ENCODE measurements at places on chromosomes 7 and 10.
A peak's percentile ranks its signal among the peaks of the same experiment; 100 is the strongest.

GRCh38 chr7:31788445-31788844 is 101.4 kb downstream of the PPP1R17 start:
- DNase-seq, result no peak

DNA sequence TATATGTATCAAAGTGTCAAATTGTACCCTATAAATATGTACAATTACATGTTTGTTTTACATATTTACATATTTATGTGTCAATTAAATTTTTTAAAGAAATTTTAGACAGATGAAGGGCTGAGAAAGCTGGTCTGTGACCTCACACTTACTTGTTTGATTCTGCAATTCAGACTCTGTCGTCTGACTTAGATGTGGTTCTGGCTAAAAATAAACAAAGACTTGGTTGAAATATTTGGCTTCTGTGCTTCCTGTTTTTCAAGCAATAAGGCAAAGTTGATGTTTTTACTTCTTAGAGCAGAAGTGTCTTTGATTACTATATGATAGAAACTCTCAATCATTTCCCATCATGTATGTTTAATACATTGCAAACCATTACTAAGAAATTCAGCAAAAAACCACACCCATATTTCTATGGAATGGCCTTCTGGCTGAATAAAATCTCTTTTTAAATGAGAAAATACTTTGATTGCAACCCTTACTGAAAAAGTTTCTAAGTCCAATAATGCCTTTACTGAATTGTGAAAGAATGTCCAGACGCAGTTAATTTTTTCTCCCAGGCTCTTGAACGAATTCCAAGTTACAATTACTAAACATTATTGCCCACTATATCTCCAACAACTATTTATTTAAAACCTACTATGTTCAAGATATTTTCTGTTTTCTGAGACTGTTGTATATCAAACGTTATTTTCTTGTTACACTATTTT is 59.5 kb upstream of the PRKG1 start:
- peak; percentile 51 for DNase-seq

DNA sequence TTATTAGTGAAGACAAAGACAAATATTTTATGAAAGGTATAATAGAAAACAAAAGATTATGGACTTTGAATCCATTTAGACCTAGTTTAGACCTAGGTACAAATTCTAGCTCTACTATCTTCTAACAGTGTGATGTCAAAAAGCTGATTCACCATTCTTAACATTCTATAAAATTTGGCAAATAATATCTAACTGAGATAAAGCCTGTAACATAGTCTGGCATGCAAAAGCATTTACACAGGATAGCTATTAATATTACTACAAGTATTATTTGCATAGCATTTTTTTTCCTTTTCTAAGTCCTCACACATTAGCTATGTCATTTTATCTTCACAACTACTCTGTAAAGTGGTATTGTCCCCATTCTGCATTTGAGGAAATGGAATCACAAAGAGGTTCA is 179.6 kb upstream of the LRRTM3 start:
- DNase-seq, result no peak

DNA sequence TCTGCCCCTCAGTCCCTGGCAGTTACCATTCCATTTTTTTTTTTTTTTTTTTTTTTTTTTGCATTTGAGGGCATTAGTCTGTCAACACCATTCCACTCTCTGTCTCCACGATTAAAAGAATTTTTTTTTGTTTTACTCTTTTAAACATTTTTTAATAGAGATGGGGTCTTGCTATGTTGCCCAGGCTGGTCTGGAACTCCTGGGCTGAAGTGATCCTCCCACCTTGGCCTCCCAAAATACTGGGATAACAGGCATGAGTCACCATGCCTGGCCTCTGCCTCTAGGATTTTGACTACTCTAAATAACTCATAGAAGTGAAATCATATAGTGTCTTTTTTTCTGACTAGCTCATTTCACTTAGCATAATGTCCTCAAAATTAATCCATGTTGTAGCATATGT is 16.5 kb upstream of the CLDN3 start:
- DNase-seq, result no peak

- no peak for DNase-seq
Observed at GRCh38 chr7:152522571-152523067, 86.8 kb upstream of the KMT2C start.

DNA sequence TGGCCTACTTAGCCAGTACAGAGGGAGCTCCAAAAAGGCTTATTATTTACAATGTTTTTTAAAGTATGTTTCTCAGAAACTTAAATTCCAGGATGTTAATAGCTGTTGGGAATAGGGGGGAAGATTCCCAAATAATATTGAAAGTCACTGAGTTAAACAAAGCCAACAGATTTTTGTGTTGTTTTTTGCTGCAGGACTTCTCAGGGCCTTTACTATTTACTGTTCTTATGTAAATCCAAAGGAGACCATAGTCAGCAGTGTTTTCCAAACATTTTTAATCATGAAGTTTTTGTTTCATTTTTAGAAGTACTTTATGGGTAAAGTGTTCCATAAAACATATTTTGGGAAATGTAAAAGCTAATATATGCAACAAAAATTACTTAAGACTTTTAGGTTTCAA is 100.4 kb upstream of the GSDME start:
- no peak for DNase-seq

DNA sequence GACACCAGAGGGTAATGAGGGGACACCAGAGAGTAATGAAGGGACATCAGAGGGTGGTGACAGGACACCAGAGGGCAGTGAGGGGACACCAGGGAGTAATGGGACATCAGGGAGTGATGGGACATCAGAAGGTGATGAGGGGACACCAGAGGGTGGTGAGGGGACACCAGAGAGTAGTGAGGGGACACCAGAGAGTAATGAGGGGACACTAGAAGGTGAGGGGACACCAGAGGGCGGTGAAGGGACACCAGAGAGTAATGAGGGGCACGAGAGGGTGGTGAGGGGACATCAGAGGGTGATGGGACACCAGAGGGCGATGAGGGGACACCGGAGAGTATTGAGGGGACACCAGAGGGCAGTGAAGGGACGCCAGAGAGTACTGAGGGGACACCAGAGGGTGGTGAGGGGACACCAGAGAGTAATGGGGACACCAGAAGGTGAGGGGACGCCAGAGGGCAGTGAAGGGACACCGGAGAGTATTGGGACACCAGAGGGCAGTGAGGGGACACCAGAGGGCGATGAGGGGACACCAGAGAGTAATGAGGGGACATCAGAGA is 10.6 kb downstream of the NACAD start:
- DNase-seq, result no peak

GRCh38 chr7:107034553-107034952 is 10.0 kb upstream of the PRKAR2B start:
- DNase-seq, result no peak

DNA sequence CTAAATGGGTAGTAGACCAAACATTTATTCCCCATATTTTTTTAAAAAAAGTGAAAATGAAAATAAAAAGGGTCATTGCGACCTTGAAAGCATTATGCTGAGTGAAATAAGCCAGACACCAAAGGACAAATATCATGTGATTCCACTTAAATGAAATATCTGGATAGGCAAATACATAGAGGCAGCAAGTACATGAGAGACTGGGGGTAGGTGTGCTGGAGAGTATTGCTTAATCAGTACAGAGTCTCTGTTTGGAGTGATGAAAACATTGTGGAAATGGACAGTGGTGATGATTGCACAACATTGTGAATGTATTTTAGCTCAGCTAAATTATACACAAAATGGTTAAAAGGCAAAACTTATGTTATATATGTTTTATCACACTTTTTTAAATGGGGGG is 169.4 kb downstream of the AKR1D1 start:
- DNase-seq, result no peak

DNA sequence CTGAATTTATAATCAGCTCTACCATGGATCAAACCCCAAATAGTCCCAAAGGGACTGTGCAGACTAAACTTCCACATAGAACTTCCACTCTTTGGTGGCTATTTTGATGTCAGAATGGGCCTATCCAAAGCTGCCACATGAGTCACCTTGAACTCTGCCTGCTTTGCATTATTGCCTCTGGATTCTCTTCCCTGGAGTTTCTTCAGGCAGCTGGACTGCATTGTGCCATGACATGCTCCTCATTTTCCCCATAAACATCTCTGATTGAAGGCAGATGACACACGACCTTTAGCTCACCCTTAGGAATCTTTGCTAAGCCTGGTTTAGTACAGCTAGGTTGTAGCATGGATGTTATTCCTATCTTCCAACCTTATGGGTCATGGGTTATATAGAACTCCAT is 251.7 kb downstream of the FZD1 start:
- DNase-seq, result no peak

DNA sequence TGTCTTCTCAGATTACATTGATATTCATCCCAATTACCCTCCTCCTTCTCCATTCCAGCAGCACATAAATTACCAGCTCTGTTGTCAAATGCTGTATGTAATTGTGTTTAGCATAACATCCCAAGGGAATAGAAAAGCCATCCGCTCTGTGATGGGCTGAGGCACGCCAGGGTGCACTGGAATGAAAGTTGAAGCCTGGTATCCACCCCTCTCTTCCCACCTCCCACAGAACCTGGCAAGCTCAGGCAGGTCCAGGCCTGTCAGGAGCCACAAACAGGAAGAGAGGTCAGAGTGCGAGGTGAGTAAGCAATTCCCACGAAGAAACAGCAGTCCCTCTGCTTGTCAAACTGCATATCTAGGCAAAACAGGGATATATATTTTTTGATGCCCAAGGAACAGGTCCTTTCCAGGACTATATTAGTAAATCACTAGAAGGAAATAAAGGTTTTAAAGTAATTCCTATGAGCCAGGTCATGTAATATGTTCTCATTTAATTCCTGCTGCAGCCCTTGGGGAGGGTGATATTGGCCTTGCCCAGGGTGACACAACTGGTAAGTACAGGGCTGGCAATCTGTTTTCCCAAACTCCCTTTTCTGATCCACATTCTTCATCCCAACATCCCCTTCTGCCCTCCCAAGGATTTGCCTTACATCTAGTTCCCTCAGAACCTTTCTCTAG is 155.6 kb upstream of the GHITM start:
- peak; percentile 72 for DNase-seq

- DNase-seq, result no peak
Observed at GRCh38 chr7:91348711-91349110, 84.5 kb downstream of the FZD1 start.

DNA sequence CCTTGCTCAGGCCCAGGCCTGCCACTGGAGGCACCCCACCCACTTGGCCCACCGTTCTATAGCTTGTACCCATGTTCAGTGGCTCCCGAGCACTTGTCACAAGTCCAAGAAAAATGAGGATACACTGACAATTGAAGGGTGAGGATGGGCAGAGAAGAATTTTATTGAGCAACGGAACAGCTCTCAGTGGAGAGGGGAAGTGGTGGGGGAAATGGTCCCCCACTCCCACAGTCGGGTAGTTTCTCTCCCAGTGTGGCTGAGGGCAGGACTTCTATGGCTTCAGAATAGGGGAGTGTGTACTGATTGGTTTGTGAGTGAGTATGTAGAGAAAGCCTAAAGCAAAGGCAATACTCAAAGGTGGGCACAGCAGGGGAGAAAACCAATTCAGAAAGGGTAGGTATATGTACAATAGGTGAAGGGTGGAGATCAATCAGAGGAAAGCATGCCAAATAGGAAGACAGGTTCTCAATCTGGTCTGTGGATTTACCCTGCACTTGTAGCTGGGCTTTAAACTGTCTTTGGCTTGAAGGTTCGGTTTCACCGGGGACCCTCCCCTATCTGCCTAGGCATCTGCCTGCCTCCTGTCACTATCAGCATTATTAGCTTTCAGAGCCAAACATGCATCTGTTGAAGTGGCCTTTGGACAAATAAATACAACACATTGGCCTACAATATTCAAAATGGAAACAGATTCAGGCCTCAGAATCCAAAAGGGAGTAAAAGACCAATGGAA is 8.9 kb upstream of the TSPAN13 start:
- no peak for DNase-seq

- DNase-seq, result no peak
Observed at GRCh38 chr10:48714088-48714487, 29.4 kb downstream of the WDFY4 start.

DNA sequence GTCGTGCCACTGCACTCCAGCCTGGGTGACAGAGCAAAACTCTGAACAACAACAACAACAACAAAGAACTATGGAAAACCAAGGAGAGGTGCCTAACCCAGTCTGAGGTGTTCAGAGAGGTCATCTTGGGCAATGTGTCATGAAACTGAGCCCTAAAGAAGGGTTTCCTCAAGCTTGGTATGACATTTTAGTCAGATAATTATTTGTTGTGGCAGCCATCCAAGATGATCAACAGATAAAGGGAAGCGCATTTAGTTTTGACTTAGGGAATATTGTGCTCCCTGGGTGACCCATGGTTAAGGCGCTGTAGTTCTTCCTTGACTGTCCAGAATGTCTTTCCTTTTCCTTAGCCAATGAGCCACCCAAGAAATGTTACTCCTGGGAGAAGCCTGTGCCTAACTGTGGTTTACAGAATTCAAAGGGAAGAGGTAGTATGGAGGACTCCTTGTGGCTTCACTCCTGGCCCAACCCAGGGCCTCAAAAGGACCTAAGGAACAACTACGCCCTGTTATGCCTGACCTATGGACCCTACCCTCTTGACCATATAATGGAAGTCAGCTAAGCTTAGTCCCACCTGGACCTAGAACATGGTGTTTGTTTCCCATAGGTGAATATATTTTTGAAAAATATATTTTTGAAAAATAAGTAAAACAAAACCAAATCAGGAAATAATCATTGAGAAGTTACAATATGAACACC is 42.4 kb downstream of the TPST1 start:
- DNase-seq, result no peak

DNA sequence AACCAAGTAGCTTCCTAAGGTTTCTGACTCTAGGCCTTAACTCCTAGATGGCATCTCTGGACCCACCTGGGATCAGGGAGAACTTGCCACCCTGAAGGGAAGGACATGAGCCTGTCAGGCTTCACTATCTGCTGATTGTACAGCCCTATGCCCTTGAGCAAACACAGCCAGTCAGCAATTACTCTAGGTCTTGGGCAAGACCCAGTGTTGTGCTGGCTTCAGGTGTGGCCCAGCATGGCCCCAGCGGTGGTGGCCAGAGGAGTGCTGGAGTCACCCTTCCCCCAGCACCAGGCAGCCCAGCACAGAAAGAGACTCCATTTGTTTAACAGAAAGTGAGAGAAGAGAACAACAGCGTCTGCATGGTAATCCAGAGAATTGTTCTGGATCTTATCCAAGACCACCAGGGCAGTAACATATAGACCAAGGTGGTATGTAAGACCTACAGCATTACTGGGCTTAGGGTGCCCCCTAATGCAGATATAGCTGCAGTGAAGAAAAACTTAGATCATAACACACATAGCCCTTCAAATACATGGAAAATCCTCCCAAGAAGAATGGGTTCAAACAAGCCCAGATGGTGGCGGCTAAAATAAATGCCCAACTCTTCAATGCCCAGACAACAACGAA is 207.7 kb downstream of the MAGI2 start:
- DNase-seq, result no peak

GRCh38 chr10:90180886-90181691 is 479.7 kb downstream of the KIF20B start:
- DNase-seq, result peak; percentile 36

- peak; percentile 50 for DNase-seq
Observed at GRCh38 chr10:63520500-63521415, at the start of gene REEP3. Gene REEP3 (plus strand): TSS chr10:63521401. CDS start chr10:63521546, 145 bp downstream.

DNA sequence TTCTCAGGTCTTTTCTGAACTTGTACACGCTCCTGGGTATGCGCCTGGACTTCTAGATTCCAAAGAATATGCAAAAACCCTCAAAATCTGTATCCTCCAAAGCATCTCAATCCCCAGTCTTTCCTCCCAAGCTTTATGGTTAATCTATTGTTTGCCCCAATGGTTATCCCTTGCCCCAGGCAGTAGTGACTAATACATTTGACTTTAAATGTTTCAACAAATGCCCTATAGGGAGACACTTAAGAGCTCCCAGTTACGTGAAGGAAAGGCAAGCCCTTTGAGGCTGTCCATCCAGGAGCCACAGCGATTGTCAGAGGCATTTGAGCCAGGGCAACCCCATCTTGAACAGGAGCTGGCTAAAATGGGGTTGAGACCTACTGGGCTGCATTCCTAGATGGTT is 12.7 kb upstream of the FOXL3 start:
- no peak for DNase-seq
